A549 treated with GW870086 at 1 μM for 4 hours (cell line): ENCODE measurements at places on chromosomes 2 and 18. TPM values are rescaled to one million over a fixed set of nuclear protein-coding genes. Genes with fewer than 3 reads are reported as not detected.

Gene C2orf80
- total RNA-seq, result not detected in 5 replicates

Gene PSMD1
- total RNA-seq, result 108 to 122 TPM (median 110 TPM) in 5 replicates

Gene TMEM198
- 0.55 to 1.5 TPM (median 0.94 TPM) in 5 replicates for total RNA-seq

Gene CD207
- total RNA-seq, result not detected in 5 replicates

Gene FRZB
- total RNA-seq, result 0.07 TPM in 3 of 5 replicates, not detected in the others

Gene IL18R1
- total RNA-seq, result 0.69 to 1.3 TPM (median 0.79 TPM) in 5 replicates

Gene ABCG8
- total RNA-seq, result not detected in 5 replicates

Gene TMEM169
- total RNA-seq, result 0.31 to 0.64 TPM (median 0.42 TPM) in 5 replicates

Gene SLC11A1
- total RNA-seq, result 0.10 to 0.26 TPM (median 0.19 TPM) in 5 replicates

Gene RAMP1
- not detected in 5 replicates for total RNA-seq

Gene PNO1
- 53.6 to 58.9 TPM (median 55.2 TPM) in 5 replicates for total RNA-seq

Gene CSRNP3
- total RNA-seq, result not detected in 5 replicates

Gene RBM44
- total RNA-seq, result 0.23 to 0.33 TPM (median 0.24 TPM) in 4 of 5 replicates, not detected in the other

Gene FLACC1
- 0.19 to 0.22 TPM in 2 of 5 replicates, not detected in the others for total RNA-seq

Gene RIT2
- not detected in 5 replicates for total RNA-seq

Gene MC4R
- not detected in 5 replicates for total RNA-seq

Gene UGT1A3
- total RNA-seq, result 0.07 TPM in 1 of 5 replicates, not detected in the others

Gene SIGLEC15
- total RNA-seq, result not detected in 5 replicates

Gene SRD5A2
- total RNA-seq, result 0.02 to 0.06 TPM (median 0.05 TPM) in 4 of 5 replicates, not detected in the other

Gene ALPI
- 0.06 to 0.15 TPM in 2 of 5 replicates, not detected in the others for total RNA-seq

Gene COL6A3
- 0.08 to 0.23 TPM (median 0.14 TPM) in 5 replicates for total RNA-seq

Gene RNF138
- total RNA-seq, result 9.6 to 13.7 TPM (median 12.9 TPM) in 5 replicates

Gene RASGRP3
- 0.55 to 1.2 TPM (median 0.72 TPM) in 5 replicates for total RNA-seq

Gene LCT
- total RNA-seq, result 0.02 to 0.07 TPM (median 0.03 TPM) in 5 replicates
